HAP-1 (cell line): ENCODE measurements at places on chromosomes 16 and 17.
A peak's percentile ranks its signal among the peaks of the same experiment; 100 is the strongest.

DNA sequence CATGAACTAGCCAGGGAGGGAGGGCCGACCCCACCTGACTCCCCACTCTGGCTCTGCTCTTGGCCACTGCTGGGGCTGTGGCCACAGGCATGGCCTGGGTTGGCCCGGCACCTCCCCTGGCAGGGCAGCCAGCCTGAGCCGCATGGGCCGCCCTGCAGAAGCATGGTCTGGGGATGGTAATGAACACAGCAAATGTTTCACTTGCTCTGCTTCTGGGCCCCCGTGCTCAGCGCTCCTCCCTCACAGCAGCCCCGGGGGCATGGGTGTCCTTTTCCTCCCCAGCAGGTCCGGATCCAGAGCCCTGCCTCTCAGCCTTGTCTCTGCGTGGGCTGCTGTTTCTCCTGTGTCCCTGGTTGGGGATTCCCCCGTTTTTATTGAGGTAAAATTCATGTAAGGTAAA lies 30.9 kb upstream of the KCNJ12 start:
- no peak for DNase-seq

GRCh38 chr17:5820721-5821456 lies 236.6 kb upstream of the NLRP1 start:
- DNase-seq: no peak

DNA sequence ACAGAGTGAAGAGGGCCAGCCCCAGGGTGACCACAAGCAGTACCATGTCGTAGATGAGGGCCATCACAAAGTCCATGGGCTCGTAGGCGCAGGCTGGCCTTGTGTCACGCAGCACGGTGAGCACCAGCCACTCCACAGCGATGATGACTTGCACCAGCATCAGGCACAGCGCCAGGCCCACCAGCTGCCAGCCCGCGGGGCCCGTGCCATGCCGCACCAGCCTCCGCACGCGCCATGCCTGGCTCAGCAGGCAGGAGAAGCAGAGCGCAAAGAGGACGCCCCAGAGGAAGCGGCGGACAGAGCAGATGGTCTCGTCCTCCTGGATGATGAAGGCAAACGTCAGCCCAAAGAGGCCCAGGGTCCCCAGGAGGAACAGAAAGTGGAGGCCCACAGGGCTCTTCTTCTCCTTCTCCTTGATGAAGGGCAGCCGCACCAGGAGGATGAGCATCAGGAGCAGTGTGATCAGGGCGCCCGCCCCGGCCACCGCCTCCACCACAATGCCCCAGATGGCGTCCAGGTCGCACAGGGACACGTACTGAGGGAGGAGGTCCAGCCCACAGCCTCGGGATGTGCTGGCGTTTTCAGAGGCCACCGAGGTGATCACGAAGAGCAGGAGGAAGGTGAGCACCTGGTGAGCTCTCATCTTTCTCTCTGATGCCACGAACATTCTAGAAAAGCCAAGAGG lies 12.3 kb downstream of the GPRC5B start:
- DNase-seq: no peak

DNA sequence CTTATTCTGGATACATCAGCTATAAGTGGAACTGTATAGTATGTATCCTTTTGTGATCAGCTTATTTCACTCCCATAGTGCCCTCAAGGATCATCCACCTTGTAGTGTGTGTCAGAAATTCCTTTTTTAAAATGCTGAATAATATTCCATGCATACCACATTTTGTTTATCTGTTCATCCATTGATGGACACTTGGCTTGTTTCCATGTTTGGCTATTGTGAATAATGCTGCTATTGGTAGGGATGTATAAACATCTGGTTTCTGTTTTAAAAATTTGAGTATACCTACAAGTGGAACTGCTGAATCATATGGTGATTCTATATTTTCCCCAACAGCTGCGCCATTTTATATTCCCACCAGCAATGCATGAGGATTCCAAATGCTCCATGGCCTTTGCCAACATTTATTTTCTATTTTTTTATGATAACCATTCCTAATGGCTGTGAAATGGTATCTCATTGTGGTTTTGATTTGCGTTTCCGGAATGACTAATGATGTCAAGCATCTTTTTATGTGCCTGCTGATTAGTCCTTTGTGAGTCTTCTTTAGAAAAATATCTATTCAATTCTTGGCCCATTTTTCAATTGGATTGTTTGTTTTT lies 11.6 kb downstream of the RCVRN start:
- DNase-seq: no peak

DNA sequence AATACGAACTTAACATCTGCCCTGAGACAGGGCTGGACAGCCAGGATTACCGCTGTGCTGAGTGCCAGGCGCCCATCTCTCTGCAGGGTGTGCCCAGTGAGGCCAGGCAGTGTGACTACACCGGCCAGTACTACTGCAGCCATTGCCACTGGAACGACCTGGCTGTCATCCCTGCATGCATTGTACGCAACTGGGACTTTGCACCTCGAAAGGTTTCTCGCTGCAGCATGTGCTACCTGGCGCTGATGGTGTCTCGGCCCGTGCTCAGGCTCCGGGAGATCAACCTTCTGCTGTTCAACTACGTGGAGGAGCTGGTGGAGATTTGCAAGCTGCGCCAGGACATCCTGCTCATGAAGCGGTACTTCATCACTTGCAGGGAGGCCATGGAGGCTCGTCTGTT lies 33.7 kb downstream of the CDRT15L2 start:
- DNase-seq: no peak

DNA sequence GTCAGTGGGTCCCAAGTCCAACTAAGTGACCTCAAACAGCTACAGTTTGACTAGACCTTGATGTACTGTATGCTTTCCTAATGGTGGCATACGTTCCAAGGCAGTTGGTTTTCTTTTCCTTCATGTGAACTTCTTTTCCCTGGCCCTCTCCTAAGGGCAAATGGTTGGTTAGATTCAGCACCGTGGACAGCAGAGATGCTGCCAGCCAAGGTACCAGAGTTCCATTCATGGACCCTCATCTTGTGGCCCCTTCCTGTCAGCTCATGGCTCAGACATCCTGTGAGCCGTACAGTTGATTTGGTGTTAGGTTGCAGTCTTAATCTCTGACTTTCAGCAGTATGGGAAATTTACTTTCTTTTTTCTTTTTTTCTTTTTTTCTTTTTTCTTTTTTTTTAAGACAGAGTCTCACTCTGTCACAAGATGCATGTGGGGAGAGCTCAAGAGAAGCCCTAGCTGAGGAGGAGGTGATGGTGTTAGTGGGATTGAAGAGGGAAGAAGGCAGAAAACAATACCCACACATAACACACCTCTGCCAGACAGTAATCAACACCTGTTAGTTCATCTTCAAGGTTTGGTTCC lies 122.4 kb downstream of the USP31 start:
- peak; percentile 4 for DNase-seq

DNA sequence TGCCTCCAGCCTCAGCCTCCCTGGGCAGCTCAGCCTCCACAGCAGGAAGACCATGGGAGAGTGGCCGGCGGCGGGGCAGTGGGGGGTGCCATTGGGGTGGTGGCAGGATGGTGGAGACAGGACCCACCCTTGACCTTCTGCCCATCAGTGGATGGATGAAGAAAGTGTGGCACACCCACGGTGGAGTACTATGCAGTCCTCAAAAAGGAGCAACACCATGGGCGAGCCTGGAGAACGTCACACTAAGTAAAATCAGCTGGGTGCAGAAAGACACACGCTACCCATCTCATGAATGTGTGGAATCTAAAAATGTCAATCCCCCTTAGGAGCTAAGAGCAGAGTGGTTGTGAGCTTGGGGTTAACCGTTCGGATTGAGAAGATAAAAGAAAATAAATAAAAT lies 34.8 kb upstream of the ACSF3 start:
- DNase-seq: no peak

- peak; percentile 29 for DNase-seq
These were observed at the start of gene LRRC75A for GRCh38 chr17:16491703-16492612. Gene LRRC75A (minus strand): TSS chr17:16492193. CDS start chr17:16491990, 203 bp downstream.

- no peak for DNase-seq
These were observed 217.4 kb upstream of the ZFHX3 start for GRCh38 chr16:73265124-73265837.

- DNase-seq: no peak
These were observed 34.2 kb downstream of the TBX4 start for GRCh38 chr17:61486135-61487120.
